ENCODE measurements at places on chromosomes 16 and 17.

DNA sequence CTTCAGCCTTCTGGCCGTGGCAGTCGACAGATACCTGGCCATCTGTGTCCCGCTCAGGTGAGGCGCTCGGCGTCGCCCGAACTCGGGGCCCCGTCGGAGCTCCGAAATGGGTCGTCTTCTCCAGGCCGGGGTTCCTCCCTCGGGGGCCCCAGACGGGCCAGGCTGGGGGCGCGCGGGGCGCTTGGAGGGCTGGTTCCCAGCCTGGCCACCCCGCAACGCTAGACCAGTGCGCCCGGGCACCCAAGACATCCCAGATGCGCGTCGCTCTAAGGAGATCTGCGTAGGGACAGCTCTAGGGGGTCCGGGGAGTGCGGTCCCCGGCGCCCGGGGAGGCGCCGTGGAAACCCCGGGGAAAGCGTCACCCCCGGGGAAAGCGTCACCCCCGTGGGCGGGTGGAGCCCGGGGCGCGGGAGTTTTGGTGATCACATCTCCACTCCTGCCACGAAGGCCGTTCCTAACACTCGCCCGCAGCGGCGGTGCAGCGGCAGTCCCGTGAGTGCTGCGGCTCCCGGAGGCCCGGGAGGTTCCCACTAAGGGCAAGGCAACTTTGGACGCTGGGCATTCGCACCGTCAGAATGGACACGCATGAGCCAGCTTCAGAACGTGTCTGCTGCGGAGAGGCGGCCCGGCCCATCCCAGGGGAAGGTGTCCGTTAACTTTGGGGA is 729 bp downstream of the ADORA2B start:
- no peak for DNase-seq

GRCh38 chr17:65218261-65218660 is 81.1 kb downstream of the RGS9 start:
- DNase-seq = no peak

GRCh38 chr17:62800585-62800984 is 7.5 kb downstream of the MARCHF10 start:
- DNase-seq = no peak

GRCh38 chr17:42174126-42174783 is 6.7 kb downstream of the KCNH4 start:
- no peak for DNase-seq

DNA sequence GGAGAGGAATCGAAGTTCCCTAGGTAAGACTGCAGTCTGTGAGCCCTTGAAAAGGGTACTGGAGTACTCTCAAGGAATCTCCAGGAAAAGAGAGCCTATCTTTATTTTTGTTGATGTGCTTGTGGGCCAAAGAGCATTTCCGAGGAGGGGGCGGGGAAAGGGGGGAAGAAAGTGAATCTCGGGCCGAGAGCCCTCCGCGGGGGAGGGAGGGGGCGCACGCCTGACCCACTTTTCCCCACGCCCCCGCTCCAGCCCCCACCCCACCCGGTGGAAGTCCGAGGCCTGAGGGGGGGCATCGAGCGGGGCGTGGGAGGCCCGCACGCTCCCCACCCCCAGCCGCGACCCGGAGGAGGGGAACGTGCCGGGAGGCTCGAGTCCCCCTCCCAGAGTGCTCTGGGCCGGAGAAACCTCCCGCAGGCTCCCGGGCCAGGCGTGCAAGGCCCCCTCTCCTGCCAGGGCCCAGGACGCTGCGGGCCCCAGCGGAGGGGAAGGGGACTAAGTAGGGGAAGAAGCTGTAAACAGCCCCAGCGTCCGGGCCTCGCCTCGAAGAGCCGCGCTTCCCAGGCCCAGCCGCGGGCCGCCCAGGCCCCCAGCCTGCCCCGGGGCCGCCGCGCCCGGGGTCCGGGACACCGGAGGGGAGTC is 444 bp downstream of the HELZ start:
- DNase-seq = no peak

DNA sequence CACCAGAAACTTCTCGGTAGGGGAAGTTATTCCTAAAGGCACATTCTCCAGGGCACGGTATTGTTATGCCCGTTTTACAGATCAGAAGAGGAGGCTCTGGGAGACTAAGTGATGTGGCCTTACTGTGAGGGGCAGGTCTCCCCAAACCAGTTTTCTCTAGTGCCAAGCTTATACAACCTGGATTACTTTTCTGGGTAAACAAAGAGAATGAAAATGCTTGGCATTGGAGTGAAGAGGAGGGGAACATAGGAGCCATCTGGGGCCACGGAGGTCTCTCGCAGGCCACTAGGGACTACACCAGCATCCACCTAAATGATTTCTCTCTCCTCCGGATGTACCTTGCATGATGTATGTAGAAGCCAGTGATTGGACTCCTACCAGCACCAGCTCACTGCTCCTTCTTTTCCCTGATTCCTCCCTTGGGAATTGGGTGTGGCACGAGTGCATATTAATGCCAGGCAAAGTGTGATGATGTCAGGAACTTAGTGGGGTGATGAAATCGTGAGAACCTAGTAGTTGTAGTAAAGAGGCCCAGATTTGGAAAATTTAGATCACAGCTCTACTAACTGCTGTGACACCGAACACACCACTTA is 674 bp downstream of the TOM1L1 start:
- peak; percentile 49 for DNase-seq

GRCh38 chr17:34300652-34301370 is 15.3 kb downstream of the CCL11 start:
- DNase-seq = no peak

GRCh38 chr16:85381738-85382592 is 231.2 kb upstream of the GSE1 start:
- no peak for DNase-seq

GRCh38 chr16:87308826-87309225 is 8.4 kb downstream of the C16orf95 start:
- DNase-seq = no peak

DNA sequence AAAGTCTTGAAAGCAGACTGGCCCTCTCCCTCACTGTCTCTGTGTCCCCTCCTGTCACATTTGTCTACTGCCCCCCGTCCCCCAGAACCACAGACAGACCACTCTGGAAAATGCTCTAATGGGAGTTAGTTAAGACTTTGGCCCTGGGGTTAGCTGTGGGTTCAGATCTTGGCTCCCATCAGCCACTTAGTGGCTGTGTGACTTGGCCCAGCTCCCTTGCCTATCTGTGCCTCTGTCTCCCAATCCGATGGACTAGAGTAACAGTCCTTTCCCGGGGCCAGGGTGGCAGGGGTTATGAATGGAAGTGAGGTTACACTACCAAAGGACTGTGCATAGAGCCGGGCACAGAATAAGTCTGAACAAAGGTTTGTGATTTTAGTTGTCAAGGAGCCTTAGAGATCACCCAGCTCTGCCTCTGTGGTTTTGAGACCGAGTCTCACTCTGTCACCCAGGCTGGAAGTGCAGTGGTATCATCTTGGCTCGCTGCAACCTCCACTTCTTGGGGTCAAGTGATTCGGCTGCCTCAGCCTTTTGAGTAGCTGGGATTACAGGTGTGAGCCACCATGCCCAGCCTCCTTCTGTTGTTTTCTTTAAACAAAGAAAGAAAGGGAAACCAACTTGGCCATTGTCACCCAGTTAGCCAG is 23.7 kb downstream of the PPL start:
- DNase-seq = no peak

DNA sequence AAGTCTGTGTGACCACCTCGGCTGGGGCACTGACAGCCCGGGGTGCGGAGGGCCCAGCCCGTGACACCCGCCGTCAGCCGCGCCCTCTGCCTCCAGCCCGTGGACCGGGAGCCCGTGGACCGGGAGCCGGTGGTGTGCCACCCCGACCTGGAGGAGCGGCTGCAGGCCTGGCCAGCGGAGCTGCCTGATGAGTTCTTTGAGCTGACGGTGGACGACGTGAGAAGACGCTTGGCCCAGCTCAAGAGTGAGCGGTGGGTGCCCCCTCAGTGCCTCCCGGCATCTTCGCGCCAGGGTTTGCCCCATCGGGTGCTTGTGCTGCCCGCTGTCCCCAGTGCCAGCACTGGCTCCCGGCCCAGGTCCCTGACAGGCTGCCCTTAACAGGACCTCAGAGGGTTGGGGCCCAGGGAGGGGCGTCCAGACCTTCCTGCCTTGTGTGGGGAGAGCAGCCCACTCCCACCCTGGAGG is 13.7 kb downstream of the CENPX start:
- DNase-seq = no peak

DNA sequence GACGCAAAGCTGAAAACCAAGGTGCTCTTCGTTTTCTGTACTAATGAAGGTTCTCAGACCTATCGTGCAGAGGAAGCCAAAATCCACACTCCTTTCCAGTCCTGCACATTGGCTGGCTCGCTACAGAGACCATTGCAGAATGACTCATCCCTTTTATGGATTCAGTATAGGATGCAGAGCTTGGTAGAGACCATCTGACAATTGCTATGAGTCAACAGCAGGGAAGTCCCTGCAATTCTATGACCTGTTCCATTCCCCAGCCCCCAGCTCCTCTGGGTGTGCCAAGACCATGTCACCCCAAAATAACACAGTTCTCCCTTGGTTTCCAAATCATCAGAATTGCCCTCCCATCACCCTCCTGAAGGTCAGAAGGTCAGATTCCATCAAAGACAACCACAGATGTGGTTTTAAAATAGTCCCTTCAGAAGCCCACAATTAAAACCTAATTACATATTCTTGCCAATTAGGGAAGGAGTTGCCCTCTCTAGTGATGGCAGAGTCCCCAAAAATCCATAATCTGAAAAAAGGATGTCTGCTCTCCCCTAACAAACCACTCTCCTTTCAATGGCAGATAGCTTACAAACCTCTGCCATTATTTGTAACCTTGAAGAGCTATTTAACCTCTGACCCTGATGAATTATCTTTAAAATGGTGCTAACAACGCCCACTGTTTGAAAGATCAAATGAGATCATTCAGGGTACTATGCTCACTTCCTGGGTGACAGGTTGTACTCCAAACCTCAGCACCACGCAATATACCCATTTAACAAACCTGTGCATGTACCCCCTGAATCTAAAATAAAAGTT is 108.2 kb upstream of the RBBP6 start:
- no peak for DNase-seq

DNA sequence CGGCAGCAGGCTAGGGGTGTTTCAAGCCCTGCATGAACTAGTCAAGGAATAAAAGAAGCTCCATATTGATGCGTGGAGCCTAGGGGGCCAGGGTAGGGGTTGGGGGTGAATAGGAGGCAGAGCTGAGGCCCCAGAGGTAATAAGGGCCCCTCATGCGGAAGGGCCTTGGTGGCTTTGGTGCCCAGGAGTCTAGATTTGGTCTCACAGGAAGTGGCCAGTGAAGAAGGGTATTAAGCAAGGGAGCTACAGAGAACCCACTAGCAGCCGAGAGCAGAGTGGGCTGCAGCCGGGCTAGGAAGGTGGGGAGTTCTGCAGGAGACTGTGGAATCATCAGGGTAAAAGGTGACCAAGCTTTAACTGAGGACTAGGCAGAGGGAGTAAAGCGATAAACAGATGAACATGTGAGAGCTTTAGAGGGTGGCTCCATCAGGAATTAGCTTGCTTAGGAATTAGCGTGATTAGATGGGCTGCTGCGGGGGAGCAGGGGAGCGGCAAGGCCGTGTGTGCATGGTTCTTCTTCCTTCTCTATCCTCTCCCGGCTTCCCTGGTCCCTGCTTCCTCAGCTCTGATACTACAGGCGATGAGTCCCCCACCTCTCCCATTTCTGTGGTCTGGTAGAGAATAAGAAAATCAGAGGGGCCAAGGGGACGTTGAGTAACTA is 9.8 kb downstream of the GNGT2 start:
- DNase-seq = no peak

GRCh38 chr16:69839240-69839688 is 77.1 kb downstream of the WWP2 start:
- no peak for DNase-seq
